ENCODE measurements at places on chromosomes 1 and 21.

GRCh38 chr21:44792702-44793591 is 8.7 kb downstream of the UBE2G2 start:
- no peak for DNase-seq

DNA sequence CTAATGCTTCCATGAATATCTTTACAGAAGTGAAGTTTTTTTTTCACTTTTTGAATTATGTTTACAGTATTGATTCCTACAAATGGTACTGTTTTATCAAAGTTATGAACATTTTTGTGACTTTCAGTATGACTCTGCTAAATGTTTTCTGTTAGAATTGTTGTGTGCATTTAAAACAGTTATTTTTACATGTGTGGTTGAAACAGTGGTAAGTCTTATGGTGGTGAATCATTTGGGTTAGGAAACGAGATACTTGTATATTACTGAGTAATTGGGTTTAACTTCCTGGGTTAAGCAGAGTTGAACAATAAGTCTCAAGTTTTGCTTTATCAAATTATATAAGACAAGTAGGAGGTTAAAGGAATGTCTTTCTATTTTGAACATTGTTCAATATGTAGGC is 66.8 kb downstream of the VPS13D start:
- DNase-seq = no peak

- no peak for DNase-seq
These were observed 5.7 kb upstream of the PEF1 start for GRCh38 chr1:31650161-31651088.

DNA sequence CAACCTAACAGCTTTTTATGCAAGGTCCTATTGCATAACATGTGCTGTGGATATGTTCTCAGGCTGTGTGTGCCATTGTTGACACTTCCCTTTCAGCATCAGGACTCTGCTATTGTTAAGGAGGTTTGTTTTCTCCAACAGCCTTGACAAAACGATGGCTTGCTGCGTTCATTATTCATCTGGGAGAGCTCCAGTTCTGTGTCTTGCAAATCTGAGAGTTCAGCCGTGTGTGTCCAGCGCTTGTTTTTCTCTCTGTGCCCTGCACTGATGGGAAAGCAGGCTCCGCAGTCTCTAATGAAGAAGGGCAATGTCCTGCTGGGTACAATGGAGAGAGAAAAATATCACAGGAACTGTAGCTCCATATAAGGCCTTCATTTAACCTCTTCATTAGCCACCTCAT is 63.7 kb downstream of the CLDN17 start:
- DNase-seq = no peak

- DNase-seq = no peak
These were observed 27.4 kb upstream of the HRNR start for GRCh38 chr1:152251391-152251790.

GRCh38 chr1:95257758-95258157 is 23.7 kb downstream of the RWDD3 start:
- no peak for DNase-seq

- no peak for DNase-seq
These were observed 29.4 kb downstream of the KAZN start for GRCh38 chr1:14627608-14628489.

GRCh38 chr1:117284399-117285215 is 73.9 kb upstream of the VTCN1 start:
- DNase-seq = no peak

- no peak for DNase-seq
These were observed 1.8 kb downstream of the PEX11B start for GRCh38 chr1:145916745-145917144.

DNA sequence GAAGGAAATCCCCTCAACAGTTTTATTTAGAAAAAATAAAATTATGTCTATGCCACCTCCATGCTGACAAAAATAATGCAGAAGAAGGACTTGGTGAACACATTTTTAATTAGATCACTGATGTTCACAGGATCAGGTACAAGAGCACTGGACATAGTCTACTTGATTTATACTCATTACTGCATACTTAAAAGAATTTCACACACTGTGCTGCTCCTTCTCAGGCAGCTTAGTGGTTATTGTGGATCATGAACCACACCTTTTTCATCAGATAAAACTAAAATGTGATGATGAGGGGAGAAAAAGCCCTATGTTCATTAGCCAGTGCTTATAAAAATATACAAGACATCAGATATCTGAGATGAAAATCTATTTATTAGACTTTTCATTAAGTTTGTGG is 103.3 kb upstream of the DPH5 start:
- DNase-seq = no peak

DNA sequence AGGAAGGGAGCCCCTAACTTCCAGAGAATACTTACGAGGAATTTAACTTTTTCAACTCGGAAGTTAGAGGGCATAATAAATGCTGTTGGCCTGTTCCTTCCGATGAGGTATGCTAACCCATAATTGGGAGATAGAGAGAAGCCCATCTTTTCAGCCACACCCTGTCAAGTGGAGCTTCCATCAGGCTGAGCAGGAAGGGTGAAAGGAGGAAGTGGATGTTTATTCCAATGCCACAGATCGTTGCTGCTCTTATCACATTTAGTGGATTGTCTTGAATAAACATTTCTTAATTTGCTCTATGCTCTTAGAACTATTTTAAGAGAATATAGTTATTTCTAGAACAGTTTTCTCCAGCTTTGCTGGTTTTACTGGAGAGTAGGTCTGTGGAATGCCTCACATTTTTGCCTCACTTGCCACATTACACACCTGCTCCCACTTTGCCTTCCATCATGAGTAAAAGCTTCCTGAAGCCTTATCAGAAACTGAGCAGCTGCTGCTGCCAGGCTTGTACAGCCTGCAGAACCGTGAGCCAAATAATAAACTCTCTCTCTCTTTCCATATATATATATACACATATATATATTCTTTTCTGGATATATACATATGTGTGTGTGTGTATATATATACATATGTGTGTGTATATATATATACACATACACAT is 60.0 kb upstream of the RGS21 start:
- DNase-seq = no peak

- DNase-seq = no peak
These were observed 191.3 kb downstream of the CACNA1E start for GRCh38 chr1:181674617-181675016.

- DNase-seq = no peak
These were observed 112.3 kb upstream of the GADD45A start for GRCh38 chr1:67572594-67573221.

GRCh38 chr1:99672530-99673213 is 26.8 kb downstream of the PALMD start:
- no peak for DNase-seq

DNA sequence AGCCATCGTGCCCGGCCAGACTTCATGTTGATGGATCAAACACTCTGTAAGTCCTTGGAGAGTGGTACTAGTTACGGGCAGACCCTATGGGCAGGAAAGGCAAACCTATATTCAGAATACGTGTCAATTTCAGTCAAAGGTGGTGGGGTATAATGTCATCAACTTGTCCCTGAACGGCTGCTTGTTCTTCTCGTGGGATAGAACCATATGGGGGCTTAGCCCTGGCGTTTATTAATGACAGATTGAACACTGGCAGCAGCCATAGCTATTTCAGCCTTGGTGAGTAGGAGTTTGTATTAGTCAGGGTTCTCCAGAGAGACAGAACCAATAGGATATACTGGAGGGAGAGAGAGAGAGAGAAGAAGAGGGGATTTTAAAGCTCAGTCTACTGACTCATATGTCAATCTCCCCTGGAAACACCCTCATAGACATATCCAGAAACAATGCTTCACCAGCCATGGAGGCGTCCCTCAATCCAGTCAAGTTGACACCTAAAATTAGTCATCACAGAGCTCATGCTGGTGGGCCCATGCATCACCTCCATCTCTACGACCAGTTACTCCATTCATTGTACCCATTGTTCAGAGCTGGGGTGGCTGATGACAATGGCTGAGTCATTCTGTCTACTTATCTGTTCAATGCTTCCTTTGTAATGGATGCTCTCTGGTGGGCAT is 16.1 kb upstream of the AQP10 start:
- no peak for DNase-seq

GRCh38 chr1:212721388-212722247 is 22.0 kb upstream of the BATF3 start:
- DNase-seq = no peak

DNA sequence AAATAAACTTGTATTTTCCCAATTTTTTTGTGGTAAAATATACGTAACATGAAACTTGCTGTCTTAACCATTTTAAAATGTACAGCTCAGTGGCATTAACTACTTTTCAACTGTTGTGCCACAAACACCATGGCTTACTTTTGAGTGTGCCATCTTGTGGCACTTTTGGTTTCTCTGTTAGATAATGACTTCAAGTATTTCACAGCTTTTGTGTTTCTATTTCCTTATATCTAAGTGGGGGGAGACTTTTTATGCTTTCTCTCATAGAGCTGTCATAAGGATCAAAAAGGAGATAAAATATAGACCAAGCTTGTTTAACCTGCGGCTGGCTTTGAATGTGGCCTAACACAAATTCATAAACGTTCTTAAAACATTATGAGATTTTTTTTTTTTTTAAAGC is 44.3 kb downstream of the CDC14A start:
- no peak for DNase-seq

- no peak for DNase-seq
These were observed 1.3 kb upstream of the OLIG2 start for GRCh38 chr21:33024201-33025103.

DNA sequence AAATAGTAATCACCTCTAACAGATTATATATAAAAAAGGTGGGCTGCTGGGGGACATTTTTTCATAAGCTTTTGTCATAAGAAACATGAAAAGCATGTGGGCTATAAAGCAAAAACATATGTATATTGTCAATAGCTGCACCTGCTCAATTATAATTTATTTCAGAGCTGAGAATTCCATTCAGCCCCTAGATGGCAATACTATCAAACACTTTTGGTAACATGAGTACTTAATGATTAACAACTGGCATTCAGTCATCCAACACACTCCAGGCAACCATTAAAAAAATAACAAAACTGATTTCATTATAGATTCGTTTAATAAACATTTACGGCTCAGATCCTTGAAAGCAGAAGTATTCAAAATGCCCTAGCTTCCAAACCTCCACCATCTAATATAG is 115.1 kb downstream of the KCTD3 start:
- DNase-seq = no peak

GRCh38 chr21:42650441-42651421 is 2.7 kb upstream of the PDE9A start:
- no peak for DNase-seq

- DNase-seq = no peak
These were observed 52.9 kb upstream of the DARS2 start for GRCh38 chr1:173771560-173771959.

DNA sequence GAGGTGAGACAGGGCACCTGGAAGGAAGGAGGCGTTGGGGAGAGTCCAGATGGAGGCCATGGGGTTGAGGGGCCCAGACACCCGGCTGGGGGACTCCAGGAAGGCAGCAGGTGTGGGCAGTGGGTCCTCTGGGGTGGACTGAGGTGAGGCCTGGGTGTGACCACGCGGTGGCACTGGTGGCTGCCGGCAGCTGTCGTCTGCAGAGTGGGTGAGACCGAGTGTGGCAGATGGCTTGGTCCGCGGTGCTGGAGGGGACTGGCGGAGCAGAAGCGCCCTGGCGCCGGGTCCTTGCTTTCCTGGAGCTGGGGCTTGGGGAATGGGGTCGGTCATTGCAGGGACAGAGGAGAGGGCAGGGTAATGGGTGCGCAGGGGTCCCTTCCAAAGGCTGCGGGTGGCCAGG is 12.5 kb downstream of the AGRN start:
- no peak for DNase-seq
